ENCODE measurements at places on chromosomes 7 and 10.

- no peak for DNase-seq
These were observed 289.4 kb upstream of the SP8 start for GRCh38 chr7:21076054-21076453.

DNA sequence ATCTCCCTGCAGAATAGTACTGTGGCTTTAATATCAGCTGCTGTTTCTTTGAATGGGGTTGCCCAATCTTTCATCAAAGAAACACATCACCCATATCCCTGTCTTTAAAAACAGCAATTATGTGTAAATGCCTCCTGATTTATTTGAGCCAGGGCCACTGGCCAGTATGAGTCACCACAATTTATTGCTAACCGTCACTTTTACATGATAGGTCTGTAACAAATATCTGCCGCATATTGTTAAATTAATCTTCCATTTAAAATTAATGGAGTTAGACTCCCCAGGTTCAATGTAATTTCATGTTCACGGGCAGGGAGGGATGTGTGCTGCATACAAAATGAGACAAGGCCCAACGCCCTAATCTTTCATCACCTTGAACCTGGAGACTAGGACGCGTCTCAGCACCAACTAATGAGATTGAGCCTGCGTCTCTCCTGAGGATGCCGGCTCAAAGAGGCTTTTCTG is 673.4 kb downstream of the AUTS2 start:
- DNase-seq = no peak

- DNase-seq = peak; percentile 95
These were observed 164.6 kb downstream of the PKD1L1 start for GRCh38 chr7:47783456-47784223.

- DNase-seq = peak; percentile 74
These were observed 431 bp downstream of the ZYX start for GRCh38 chr7:143381427-143382125.

DNA sequence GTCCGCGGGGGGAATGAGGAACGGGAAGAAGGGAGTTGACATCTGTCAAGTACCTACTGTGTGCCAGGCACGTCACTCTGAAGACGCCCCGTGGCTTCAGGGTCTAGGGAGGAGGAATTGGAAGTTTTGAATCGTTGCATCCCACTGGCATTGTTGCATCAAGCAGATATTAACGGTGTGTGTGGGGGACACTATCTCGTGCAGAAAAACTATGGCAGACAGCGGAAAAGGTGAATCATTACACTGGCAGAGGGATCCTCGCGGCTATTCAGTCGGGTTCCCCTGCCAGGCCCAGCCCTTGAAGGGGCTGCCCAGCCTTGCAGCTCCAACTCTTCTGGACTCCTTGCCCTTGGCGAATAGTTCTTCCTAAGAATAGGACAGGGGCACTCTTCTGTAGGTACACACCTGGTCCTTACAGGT is 1.0 kb upstream of the KIAA1549 start:
- DNase-seq = peak; percentile 4

- no peak for DNase-seq
These were observed 61.5 kb downstream of the INSIG1 start for GRCh38 chr7:155358948-155359712.

DNA sequence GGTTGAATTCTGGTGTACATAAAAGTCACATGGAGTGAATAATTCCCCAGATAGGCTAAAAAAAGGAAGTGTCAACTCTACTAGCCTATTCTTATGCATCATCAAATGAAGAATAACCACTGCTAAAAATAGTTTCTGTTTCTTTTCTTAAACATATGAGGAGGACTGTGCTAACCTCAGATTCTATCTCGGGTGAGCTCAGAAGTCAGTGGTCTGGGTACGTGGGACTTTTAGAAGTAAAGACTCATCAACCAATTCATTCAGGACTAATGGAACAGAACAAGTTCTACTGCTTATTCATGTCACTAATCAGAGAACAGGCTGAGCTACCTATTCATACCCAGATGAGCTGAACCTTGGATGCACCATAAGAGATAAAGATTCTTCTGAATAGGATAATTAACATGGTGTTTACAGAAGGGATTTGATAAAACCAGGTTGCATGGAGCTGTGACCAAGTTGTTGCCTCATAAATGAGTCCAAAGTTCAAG is 9.5 kb upstream of the ASAH2 start:
- DNase-seq = no peak

DNA sequence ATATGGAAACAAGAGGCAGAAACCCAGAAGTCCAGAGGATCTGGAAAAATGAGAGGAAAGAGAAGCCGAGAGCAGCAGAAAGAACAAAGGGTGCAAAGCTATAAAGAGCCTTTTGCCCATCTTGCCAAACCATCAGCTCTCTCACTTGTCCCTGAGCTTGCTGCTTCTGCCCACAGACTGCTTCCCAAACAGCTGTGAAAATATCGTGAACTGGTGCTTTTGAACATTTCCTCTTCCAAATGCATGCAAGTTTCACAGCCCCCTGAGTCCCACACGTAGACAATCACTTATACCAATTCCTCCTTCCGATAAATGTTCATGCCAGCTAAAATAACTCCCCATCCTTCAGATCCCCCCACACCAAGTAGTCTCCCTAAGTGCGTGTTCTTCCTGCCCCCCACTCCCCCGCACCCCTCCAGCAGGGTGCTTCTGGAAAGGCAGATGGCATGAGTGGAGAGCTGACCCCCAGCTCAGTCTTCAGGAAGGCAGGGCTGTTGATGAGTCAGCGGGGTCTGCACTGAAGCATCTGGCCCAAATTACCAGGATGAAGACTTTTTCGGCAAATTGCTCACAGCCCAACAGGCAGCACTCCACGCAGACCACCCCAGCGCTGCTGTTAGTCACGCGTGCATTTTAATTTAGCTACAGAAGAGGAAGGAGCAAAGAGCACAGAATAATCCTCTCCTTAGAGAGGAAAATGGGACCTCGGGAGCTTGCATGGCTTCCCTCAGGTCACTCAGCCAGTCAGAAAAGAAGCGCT is 76.1 kb upstream of the KCNMA1 start:
- peak; percentile 48 for DNase-seq

- DNase-seq = no peak
These were observed 258.7 kb downstream of the SORCS3 start for GRCh38 chr10:104899779-104900178.

- DNase-seq = no peak
These were observed 288.1 kb upstream of the PRKCQ start for GRCh38 chr10:6868036-6868725.

All from EL (cell line).